ENCODE measurements at places on chromosomes 1 and 21.
A peak's percentile ranks its signal among the peaks of the same experiment; 100 is the strongest.

DNA sequence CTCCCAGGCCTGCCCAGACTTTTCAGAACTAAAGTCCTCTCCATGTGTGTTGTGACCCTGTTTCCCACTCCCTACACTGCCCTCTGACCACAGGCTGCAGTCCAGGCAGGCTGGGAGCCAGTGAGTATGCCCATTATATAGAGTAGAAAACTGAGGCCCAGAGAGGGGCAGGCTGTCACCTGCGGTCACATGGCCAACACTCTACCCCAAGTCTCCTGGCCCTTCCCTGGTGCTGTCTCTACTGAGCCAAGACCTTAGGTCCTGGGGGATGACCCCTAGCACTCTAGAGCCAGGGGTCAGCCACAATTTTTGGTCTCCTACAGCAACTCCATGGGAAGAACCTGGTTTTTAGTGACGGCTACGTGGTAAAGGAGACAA is 30.8 kb downstream of the RPS6KA1 start:
- no peak for DNase-seq

DNA sequence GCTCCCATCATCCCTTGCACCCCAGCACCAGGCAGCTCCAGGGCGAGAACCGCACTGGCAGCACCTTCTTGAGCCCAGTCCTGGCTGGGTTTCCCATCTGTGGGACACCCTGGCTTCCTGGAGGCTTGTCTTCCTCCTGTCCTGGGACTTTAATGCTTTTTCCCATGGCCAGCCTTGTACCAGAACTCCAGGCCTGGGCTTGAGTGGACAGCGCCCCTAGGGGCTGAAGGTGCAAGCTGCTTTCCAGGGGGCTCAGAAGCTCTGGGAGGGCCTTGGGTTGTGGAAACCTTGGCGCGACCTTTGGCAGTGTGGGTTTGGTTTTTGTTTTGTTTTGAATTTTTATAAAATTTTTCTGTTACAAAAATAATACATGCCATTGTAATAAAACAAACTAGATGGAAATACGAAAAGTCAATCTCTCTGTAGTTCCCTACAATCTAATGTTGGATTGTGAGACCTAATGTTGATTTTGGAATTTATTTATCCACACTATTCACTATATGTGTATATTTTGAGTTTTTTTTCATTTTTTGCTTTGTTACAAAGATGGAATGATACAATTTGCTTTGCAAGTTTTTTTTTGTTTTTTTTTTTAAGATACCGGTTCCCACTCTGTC is 33.8 kb upstream of the RPL11 start:
- DNase-seq: no peak

GRCh38 chr21:17044696-17045095 is 468.1 kb upstream of the CXADR start:
- no peak for DNase-seq

- DNase-seq: no peak
These were observed 725.5 kb upstream of the CHRM3 start for GRCh38 chr1:238660849-238661248.

- DNase-seq: no peak
These were observed 3.0 kb downstream of the ANKRD45 start for GRCh38 chr1:173666646-173667045.

DNA sequence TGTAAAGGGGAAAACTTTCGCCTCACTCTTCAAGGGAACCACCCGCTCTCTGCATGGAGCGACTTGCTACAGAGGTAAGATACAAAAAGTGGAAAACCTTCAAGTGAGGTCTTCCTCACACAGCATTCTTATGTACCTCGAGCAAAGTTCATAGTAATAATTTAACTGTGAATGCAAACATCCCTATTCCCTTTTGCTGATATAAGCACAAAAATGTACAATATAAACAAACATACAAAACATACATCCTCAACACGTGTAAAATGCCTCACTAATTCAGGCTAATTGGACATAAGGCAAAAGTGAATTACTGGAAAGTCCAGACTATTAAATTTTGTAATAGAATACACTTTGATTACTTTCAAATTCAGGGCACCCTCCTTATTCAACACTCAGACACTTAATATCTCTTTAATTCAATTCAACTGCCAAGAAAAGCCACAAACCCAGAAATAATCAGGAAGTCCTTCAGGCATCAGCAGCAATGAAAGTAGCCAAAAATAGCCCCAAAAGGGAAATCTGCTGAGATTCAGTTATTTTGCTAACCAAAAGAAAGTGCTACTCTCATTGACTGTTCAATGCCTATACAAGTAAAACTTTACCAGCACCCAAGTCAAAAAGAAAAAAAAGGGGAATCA is 15.2 kb upstream of the LMX1A start:
- DNase-seq: no peak

GRCh38 chr1:207067185-207067584 is 14.1 kb downstream of the PFKFB2 start:
- no peak for DNase-seq

DNA sequence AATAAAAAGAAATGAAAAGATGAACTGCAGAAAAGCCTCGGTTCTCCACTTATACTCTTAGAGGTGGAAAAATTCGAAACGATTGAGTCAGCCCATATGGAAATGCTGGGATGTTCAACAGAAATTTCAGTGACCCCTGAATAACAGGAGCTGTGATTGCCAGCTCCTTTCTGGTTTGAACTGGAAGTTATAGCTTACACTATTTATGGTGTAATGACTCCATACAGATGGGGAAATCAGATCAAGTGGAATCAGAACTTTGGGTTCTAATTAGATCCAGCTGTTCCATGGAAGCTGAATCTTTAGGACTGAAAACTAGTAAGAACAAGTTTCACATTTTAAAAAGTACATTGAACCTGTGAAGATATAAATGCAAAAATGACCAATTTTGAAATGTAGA is 569.3 kb upstream of the ZRANB2 start:
- no peak for DNase-seq

- DNase-seq: no peak
These were observed 4.3 kb upstream of the MX2 start for GRCh38 chr21:41357546-41357945.

GRCh38 chr1:168161459-168161858 is 17.3 kb upstream of the TIPRL start:
- no peak for DNase-seq

- DNase-seq: no peak
These were observed 163.2 kb upstream of the NBPF11 start for GRCh38 chr1:148315071-148315811.

GRCh38 chr1:115690972-115691371 is 49.2 kb downstream of the VANGL1 start:
- no peak for DNase-seq

DNA sequence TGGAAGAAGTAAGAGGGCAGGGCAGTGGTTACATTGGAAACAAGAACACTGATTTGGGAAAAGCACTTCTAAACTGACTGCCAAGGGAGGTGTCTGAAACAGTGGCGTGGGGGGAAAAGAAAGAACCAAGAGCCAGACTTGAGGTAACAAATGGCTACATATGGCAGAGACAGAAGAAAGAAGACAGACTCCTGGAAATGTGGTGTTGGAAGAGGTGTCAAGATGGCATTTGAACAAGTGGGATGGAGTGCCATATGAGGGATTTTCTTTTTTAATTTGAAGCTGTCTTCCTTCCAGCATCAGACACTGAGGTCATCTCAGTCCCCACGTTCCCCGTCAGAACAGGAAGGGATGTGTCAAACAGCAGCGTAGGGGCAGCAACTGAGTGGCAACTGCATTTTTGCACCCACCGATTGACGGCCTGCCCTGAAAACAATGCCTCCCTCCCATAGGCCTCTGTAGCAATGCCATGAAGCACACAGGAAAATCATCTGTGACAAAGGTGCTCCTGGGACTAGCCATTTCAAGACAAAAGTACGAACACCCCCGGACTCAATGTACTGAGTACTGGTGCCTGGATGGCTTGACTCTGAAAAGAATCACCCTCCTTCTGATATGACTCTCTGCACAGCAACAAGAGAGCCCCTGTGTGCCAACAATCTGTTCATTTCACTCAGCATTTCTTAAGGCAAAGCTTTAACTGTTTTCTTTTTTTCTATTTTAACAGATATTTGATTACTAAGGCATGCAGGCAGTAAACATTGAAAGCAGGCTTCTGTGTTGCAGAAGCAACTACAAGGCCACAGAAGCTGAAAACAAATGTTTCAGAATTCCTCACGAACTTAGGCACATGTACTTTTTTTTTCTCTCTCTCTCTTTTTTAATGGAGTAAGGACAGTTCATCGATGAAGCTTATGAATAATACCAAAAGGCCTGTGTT is 37.0 kb downstream of the LPAR3 start:
- DNase-seq: no peak

DNA sequence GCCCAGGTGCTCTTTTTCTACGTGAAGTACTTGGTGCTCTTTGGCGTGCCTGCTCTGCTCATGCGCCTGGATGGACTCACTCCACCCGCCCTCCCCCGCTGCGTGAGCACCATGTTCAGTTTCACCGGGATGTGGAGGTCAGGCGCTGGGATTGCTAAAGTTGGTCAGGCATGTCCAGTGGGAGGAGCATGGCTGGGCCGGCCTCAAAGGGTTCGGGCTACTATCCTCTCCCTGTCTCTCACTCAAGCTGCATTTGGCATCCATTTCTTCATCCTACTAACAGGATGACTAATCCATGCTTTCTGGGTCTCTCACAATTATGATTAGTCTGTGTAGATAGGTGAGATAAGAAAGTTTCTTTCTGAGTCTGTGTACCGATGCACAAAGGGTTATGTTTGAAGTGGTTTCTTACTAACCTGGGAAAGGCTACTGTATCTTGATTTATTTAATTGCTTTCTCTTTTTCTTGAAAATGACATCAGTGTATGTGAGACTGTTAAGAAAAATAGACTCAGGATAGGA is 135.9 kb downstream of the HHAT start:
- no peak for DNase-seq

DNA sequence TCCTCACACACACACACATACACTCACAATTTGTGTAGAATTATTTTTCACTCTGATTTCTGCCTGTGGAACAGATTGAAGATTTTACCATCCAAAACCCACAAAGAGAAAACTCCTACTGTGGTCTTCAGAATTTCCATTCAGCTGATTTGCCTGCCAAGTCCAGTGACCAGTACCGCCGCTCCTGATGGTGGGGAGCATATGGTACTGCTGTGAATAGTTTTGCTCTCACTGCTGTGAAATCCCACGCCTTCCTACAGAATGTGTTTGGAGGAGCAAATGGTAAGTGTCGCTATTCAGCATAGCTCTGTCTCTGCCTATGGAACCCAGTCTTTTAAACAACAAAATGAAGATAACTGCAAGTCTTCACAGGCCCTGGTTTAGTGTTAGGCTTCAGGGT is 629.5 kb downstream of the LMO4 start:
- no peak for DNase-seq

- DNase-seq: no peak
These were observed 49.7 kb downstream of the NTPCR start for GRCh38 chr1:232999956-233000625.

DNA sequence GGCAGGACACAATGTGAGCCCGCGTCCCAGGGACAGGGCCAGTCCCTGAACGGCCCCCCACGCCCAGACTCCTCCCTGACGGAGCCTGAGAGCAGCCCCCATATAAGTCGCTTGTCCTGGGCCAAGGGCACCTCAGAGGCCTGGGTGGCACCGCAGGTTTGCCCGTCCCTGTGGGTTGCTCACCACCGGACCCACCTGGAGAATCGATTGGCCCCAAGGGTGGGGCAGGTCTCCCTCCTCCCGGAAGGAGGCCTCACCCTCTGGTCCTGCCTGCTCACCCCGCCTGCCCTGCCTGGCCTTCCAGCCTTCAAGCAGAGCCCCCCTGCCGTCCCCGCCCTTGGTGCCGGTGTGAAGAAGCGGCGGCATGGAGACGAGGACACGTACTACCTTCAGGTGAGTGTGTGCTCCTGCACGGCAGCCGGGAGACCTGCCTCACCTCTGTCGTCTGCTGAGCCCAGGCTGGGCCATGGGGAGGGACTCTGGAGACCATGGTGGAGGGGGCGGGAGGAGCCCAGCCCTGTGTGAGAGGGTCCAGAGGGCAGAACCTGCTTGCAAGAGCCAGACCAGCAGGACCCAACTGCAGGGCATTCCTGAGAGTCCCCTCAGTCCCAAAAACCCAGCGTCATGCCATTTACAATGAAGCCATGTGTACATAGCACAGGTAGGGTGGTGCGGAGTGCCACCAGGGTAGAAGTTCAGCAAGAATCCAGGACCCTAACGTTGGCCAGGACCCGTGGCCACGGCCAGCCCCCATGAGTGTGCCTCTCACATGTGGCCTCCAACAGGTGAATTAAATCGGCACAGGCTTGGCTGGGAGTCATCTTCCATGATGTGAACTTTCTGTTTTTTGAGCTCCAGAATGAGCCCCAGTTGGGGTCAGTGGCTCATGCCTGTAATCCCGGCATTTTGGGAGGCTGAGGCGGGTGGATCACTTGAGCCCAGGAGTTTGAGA is 24.1 kb upstream of the CCDC27 start:
- no peak for DNase-seq

GRCh38 chr1:194117582-194117981 is 931.2 kb upstream of the B3GALT2 start:
- DNase-seq: no peak

- DNase-seq: no peak
These were observed 15.4 kb upstream of the ZBTB21 start for GRCh38 chr21:42025376-42026081.

- no peak for DNase-seq
These were observed 16.2 kb downstream of the ACTRT2 start for GRCh38 chr1:3037281-3038040.

DNA sequence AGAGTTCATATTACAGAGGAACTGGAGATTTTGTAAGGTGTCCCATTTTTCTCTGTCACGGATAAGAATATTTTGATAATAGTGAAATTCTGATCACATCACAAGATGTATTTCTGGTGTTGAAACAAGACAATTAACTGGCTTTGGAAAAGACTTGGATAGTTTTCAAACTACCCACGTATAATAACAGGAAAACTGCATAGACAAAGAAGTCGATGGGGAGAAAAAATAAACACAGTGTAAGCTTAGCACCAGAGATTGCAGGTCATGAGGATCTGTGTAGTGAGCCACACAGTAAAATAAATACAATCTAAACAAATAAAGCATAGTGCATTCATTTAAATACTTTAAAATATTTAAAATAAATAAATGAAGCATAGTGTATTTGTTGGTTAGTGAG is 452.3 kb upstream of the ADAMTS5 start:
- no peak for DNase-seq

DNA sequence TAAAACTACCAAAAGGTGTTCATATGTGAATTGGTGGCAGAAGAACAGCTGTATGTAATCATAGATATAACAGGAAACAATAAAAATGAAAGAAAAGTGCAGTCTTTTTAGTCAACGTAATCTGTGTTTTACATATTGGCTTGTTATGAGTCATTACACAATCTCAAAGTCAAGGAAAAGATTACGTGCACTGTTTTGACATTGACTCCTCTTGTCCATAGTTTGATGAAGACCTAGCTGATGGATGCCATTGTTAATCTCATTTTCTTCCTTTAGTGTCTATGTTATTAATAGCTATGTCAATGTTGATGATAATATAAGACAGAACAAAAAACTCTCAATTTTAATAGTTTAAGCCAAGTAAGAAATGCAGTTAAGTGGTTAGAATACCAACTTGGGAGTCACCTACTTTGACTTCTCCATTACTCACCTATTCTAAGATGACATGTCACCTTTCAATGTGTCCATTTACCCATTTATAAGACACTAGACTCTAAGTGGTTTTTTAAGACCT is 84.5 kb upstream of the SAMSN1 start:
- no peak for DNase-seq

GRCh38 chr1:203702130-203702577 is 62.8 kb upstream of the LAX1 start:
- DNase-seq: peak; percentile 36
